GM10248 (cell line): ENCODE measurements at places on chromosomes 5 and 9.

DNA sequence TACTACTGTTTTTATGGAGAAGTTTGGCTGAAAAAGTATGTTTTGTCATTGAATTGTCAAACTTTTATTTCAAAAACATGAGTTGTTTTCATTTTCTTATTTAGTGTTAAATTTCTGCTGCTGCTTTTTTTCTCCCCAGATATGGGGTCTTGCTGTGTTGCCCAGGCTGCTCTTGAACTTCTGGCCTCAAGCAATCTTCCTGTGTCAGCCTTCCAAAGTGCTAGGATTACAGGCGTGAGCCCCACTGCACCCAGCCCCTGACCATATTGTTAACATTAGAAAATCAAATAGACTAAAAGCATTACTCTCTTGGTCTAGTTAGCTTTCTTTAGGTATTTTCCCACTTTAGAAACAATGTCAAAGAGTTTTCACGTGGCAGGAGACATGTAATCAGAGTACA lies 215.3 kb downstream of the KDM4C start:
- DNase-seq = no peak

DNA sequence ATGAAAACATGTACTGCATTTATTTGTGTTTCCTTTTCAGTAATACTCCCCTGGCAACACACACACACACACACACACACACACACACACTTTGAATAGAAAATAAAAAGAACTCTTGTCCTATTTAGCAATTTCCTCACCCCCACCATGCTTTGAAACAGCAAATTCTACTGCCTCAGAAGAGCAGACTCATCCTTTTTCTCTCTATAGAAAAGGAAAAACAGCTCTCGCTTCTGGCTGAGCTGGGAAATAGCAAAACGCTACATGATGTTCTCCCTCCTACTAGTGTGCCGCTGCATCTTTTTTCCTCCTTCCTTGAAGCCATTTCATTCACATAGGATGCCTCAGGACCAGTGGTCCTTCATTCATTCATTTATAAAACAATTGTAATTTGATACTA lies 453.6 kb downstream of the CSNK1G3 start:
- DNase-seq = no peak

DNA sequence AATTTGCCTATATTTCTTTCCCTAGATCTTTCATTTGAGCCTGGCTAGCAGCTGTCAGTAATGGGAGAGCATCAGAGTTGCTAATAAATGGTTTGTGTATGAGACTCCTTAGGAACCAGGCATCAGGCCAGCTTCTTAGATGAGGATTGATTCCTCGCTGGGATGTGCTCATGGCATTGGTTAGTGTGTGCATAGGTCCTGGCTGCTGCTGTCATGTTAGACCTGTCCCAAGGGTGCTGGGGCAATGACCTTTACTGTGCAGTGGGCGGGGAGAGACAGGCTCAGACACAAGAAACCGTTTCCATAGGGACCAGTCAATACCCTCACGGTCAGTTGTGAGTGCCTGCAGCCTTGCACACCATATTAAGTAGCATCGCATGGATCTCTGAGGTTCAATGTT lies 112.3 kb upstream of the NR3C1 start:
- DNase-seq = no peak

GRCh38 chr5:39941416-39941815 lies 516.6 kb upstream of the DAB2 start:
- DNase-seq = no peak

- DNase-seq = no peak
Observed at GRCh38 chr5:68084396-68084795, 131.2 kb upstream of the PIK3R1 start.
